GOT3 (cell line): ENCODE measurements at places on chromosomes 11 and 22.

DNA sequence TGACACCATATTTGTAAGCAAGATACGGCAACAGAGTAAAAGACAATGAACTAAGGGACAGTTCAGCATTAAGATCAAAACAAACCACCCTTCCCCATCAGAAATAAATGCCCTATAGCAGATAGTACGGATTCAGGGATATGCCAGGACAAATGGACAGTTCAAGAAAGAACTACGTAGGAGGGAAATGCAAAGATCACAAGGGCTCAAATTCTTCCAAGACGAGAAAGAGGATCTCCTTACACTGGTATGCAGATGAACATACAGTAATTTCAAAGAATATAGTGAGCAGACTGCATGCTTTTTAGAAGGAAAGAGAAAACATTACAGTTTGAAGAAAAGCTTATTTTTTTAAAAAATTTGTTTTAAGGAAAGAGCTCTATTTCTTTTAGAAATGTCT is 124.7 kb upstream of the APOA1 start:
- DNase-seq = no peak

GRCh38 chr11:65316227-65317024 is 1.8 kb downstream of the CDC42EP2 start:
- DNase-seq = peak; percentile 9

DNA sequence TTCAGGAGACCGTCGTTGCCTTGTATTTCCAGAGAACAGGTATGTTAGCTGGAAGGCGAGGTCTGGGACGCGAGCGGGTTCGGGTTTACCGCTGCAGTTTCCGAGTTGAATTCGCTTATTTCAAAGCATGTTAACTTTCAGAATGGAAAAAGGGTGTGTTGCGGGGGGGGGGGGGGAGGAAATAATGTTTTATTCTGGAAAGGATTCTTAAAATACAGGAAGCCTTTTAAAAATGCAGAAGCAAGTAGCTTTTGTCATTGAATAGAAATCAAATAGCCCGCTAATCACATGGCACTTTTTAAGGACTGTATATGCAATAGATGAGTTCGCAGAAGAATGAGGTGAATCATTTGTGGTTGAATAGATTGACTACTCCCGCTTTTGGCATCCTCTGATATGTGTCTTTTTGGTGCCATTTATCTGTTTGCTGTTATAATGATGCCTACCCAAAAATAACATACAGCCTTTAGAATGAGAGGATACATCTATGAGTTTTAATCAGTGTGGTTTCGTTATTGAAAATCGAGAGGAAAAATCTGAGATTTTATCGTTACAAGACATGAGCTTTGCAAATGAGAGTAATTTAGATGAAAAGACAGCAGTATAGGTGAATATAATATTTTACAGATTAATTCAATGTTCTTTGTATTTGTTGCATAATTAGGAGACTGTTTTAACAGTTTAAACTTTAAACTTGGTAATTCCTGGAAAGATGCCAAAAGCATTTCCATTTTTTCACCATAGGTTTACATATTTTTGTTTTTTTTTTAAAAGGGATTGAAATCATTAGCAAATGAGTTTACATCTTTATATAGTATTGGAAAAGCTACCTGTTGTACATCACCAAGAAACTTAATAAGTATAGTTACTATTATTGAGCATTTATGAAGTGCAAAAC is 1.7 kb downstream of the PDE3B start:
- no peak for DNase-seq

DNA sequence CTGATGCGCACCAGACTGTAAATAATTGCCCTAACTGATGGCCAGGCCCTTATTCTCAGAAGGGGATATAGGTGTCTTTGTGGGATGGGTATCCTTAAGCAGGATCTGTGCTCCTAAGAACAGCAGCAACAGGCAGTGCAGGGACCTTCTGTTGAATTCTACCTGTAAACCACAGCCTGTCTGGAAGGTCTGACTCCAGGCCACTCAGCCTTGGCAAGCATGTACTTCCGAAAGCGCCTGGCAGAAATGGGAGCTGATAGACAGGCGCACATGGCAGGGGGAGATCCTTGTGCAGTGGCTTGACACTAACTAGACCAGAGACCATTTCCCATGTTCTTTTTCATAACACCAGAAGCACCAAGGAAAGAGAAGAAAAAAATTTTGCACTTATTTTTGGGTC is 59.0 kb downstream of the C22orf31 start:
- DNase-seq = no peak

DNA sequence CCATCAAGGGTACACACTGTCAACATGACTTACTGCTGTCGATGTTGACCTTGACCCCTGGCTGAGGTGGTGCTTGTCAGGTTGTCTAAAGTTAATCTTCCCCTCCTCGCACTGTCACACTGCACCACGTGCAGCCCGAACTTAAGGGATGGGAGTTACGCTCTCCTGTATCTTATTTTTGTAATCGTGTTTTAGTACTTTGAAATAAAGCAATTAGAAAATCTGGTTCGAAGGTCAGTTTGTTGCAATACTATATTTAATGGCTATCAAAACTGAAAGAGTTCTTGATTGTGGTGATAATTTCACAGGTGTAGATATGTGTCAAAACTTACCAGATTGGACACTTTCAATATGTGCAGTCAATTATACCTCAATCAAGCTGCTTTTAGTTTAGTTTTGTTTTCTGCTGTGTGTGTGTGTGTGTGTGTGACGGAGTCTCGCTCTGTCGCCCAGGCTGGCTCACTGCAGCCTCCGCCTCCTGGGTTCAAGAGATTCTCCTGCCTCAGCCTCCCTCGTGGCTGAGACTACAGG is 10.7 kb upstream of the ST14 start:
- no peak for DNase-seq

DNA sequence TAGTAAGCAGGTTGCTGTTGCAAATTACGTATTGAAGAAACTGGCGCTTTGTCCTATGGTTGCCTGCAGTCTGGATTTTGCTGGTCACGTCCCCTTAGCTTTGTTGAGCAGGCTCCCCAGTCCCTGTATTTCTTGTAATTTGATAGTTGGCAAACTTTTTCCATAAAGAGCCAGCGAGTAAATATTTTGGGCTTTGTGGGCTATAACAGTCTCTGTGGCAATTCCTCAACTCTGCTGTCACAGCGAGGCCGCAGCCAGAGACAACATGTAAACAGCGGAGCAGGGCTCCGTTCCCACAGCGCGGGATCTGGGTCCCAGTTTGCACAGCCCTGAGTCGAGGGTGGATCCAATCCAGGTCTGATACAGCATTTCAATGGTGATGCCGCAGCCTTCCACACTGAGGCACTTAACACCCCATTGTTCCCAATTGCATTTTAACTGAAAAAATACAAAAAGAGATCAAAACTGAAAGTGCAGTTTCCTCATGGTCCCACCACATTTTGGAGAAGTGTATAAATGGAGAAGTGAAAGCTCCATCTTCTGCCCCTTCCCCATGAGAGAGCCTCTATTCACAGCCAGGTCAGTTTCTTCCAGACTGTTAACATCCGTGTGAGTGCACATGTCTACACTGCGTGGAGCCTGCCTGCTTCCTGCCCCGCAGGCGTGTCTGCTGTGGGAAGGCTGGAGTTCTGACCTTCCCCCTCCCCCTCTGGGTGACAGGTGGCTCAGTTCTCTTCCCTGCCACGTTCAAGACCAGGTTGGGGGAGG is 89.1 kb downstream of the RPS6KA4 start:
- no peak for DNase-seq

GRCh38 chr22:41425660-41426365 is 20.8 kb downstream of the TOB2 start:
- DNase-seq = no peak

GRCh38 chr11:76794371-76795289 is 11.5 kb downstream of the TSKU start:
- no peak for DNase-seq

DNA sequence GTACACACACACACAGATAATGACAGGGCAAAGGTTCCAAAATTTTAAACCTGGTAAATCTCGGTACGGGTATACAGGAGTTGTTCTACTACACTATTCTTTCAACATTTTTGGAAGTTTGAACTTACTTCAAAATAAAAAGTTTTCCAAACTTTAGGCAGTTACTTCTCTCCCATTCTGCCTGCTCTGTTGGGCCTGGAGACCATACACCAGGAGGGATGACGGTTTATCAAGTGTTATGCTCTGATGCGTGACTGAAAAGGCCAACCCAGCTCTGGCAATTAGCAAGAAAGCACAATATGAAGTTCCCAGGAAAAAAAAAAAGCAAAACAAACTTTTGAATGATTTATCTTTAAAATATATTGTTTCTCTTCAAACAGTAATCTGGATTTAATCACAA is 969 bp downstream of the SERPIND1 start:
- no peak for DNase-seq

DNA sequence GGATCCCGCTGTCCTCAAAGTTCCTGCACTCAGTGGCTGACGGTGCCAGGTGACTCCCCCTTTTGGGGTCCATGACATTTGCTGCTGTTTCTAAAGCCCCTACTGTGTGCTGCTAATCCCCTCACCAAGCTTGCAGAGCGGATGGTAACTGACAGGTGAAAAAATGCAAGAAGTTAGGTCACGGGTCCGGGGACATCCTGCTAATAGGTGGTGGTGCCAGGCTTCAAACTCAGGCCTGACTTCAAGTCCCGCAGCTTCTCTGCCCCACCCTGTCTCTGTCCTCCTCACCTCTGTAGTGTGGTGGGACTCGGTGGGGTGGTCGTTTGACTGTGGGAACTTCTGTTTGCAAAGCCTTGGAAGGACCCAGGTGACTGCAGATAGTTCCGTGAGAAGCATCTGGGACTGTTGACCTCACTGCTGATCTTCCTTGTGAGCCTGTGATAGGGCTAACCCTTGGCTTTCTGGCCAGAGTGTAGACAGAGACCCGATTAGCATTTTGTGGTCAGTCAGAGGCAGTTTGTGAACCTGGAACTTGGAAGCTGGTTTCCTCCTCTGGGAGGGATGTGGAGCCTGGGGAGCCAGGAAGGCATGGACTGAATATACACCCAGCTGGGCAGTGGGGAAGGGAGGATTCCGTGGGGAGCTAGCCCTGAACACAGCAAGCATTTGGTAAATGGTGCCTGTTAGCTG is 115.4 kb upstream of the OR4B1 start:
- DNase-seq = no peak

- no peak for DNase-seq
Measured at GRCh38 chr11:96074551-96075310, 150.8 kb upstream of the MTMR2 start.

GRCh38 chr11:75147191-75147874 is 3.6 kb upstream of the SLCO2B1 start:
- no peak for DNase-seq
